ENCODE measurements at places on chromosomes 12 and 14.

DNA sequence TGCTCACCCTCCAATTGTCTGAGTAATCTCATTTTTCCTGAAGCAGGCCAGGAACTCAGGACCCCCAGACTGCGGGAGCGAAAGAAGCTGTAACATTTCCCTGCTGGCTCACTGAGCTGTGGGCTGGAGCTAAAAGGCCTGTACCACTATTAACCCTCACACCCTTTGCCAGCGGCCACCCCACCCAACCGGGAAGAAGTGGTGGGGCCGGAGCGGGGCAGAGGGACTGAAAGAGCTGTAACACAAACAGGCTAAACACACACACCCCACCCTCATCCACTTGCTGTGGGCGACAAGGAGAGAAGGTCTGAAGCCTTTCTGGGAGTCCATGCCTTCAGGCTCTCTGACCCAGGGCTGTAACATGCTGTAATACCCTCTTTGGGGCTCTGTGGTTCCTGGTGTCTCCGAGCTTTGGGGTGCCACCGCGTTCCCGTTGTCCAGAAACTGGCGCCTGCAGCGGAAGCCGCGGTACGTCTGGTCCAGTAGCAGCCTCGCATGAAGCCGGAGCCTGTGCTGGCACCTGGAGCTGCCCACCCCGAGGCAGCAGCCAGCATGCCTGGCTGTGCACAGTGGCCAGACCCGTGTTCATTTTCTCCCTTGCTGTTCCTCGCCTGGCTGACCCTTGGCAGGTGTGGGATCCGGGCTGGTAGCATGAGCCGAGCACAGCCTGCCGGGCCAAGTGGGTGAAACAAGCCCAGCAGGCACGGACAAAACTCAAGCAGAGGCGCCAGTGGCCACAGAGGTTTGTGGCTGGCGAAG is 345.5 kb upstream of the MGAT4C start:
- DNase-seq = no peak

DNA sequence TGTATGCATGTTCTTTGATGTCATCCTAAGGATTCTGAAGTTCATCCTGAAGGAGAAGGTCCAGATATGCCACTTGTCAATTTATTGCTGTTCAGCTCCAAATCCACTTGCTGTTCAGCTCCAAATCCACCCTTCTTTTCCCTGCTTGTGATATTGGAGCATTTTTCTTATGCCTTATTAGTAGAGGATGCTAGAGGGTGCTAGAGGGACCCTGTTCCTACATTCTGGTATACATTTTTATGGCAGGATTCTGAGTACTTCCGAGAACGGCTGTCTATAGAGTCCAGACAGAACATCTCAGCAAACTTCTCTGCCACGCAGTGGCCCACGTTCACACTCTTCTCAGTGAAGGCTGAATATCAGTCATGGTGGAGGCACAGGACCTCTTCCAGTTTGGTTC is 406.7 kb downstream of the NOVA1 start:
- DNase-seq = no peak

GRCh38 chr14:34330846-34331245 is 131.2 kb downstream of the SPTSSA start:
- no peak for DNase-seq

DNA sequence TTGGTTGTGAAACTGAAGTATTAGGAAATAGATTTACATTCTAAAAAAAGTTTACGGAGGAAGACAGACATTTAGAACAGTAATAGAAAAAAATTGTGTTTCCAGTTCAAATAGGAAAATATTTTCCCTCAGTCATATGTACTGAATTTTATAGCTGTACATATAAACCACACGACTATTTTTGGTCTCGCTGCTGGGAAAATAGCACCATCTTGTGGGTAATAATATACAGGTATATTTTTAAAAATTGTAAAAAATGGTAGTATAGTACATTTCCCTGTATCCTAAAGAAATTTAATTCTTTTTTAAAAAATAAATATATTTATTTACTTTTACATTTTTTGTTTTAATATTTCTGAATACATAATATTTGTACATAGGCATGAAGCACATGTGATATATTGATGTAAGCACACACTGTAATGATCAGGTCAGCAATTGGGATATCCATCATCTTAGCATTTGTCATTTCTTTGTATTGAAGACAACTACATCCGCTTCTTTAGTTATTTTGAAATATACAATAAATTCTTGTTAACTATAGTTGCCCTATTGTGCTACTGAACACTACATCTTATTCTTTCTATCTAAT is 168.6 kb downstream of the ALX1 start:
- DNase-seq = no peak

DNA sequence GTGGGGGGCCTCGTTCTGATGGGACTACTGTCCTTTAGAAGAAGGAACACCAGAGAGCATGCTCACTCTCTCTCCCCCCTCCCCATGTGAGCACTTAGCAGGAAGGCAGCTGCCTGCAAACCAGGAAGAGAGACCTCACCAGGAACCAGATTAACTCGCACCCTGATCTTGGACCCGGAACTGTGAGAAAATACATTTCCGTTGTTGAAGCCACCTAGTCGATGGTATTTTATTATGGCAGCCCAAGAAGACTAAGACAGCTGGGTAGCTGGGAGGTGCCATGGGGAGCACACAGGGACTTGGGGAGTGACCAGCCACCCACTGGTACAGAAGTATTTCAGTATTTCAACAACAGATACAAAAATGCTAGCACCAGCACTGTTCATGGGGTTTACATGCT is 59.0 kb downstream of the VCPKMT start:
- no peak for DNase-seq

DNA sequence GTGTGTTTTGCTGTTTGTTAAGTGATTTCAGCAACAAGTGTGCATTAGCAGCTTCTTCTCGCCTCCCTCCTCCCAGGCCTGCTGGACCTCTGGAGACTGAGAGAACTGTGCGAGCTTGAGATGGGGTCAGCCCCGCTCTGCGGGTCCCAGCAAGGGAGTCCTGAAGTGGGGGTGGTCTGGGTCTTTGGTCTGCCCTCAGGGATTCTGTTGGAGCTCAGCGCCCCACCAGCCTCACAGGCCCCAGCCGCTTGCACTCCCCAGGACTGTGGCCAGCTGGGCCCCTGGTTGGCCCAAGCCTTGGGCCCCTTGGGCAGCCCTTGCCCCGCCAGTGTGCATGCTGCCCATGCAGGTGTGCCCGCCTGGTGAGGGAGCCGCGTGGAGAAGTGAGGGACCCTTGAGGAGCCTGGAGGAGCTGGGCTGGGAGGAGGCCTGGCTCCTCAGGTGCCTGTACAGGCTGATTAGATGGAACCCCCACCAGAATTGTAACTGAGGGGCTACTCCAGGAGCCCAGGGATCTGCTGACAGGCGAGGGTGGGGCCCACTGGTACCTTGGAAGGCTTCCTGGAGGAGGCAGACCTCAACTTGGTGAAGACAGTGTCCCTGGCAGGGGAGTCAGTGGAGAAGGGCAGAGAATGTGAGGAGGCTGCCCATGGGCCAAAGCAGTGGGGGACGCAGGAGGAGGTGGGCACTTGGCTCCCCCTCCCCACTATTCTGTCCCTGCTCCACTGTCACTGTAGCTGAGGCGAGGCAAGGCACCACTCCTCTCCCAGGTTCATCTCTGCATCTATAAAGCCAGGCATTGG is 56.7 kb downstream of the BEGAIN start:
- peak; percentile 9 for DNase-seq

DNA sequence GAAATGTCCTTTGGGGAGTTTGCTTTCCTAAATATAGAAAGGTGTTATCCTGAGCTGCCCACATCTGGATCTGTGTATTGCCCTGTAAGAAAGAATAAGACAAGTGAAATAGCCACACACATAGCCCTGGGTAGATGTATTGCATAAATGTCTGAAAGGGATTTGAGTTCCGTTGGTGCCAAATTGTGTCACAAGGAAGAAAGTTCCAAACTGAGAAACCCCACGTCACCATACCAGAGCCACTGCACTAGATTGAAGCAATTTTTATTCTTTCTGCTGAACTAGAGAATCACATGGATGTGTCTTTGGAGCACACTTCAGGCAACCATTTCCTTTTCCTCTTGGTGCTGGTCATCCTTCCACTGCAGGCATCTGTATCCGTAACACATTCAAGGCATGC is 5.0 kb downstream of the RNASE9 start:
- DNase-seq = no peak

DNA sequence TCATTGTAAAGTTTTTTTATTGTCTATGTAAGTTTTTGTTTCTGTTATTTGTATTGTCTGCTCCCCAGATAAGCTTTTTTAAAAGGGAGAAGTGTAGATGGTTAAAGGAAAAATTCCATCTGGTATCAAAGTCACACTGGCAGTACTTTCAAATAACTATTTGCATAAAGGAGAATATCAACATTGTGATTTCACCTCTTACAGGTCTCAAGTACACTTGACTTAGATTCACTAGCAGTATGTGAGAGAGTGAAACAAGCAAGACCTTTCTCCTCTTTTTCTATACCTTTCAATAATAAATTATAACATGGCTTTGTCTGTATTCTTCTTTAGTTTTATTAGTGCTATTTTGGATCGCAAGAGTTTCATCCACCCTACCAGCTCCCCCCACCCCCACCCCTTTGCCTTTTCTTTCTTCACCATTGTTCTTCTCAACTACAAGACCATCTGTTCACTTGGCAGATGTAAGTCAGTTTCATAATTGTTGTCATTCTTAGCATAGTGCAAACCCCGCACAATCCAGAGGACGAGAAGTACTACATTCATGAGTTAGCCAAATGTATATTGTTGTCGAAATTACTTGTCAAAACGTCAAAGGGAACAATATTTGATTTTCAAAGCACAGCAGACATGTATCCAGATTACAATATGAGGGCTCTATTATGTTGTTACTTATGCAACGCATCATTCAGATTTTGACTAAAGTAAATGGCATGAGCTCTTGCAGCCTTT is 602.7 kb upstream of the FLRT2 start:
- no peak for DNase-seq

DNA sequence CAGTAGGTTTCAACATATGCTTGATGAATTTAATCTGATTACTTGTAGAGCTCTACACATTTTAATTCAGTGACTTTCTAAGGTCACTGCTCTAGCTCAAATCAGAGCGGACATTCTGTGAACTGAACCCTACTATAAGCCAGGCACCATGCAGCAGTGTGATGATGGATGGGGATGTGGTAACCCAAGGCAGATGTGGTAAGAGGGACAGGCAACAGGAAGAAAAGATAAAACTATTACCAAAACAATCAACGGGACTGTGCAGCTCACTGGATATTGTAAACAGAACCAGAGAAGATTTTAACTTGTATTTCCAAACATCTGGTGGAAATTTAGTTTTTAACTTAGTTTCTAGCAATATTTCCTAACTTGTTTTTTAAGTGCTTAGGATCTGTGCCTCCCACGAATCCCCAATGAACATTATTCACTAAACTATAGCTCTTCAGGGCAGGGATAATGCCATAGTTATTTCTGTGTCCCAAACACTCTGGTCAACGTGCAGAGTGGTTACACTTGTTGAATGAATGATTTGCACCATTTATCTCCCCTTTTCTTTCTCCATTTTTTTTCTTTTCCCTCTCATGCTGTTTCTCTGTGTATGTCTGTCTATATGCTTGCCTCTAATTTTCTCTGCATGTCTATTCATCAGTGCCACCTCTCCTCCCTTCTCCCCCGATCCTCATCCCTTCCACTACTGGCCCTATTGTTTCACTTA is 3.0 kb downstream of the ERO1A start:
- no peak for DNase-seq

DNA sequence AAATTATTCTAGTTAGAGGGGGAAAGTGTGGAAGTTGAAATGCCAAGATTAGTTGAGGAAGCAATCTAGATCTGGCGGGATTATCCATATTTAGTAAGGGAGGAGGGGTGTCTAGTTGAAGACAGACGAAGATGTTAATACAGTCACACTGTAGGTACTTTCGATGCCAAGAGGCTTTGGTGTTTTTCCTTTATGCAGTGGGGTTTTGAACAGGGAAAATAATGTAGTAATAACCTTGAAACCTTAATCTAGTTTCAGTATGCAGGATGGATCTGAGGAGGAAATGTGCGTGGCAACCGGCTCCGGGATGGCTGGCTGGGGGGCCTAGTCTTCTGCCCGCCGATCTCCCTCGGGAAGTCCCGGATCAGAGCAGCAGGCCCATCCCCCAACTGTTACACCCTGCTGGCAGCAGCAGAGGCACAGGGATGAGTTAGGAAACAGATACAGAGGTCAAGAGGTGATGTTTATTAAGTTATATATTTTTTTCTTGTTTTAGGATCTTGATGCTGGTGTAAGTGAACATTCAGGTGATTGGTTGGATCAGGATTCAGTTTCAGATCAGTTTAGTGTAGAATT is 27.4 kb downstream of the MDM2 start:
- DNase-seq = no peak

- no peak for DNase-seq
These were observed 346 bp downstream of the SLC7A8 start for GRCh38 chr14:23183158-23183470.

GRCh38 chr14:88631091-88631490 is 68.3 kb downstream of the ZC3H14 start:
- DNase-seq = no peak

GRCh38 chr14:100110816-100111215 is 45.6 kb downstream of the EVL start:
- DNase-seq = no peak

DNA sequence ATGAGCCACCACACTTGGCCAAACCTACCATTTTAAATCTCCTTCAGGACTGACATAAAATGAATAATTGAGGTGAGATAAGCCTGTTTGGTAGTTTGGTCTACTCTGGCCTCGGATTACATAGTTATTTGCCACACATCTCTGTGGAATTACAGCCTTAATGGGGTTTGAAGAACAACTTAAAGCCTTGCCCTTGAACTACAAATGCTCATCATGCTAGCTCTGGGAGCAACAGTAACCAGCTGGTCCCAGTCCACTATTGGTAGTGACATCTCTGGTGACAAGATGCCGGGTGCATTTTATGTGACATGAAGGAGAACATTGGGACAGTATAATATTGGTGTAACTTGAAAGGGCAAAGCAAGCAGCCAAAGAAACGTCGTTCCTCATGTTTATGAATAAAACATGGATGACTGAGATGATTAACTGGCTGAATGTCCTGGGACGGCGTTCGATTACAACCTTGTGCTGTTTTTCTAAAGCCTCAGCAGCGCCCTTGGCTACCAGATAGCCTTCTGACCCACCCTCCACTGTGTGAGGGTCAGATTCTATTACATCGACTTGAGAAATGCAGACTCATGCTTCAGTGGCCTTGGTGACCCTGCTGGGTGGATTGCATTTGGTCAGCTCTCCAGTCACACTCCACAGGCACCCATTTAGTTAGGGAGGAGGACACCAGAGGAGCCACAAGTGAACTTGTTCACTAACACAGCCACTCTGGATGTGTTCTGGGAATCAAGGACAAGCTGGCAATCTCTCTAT is 41.5 kb downstream of the BEST3 start:
- no peak for DNase-seq

DNA sequence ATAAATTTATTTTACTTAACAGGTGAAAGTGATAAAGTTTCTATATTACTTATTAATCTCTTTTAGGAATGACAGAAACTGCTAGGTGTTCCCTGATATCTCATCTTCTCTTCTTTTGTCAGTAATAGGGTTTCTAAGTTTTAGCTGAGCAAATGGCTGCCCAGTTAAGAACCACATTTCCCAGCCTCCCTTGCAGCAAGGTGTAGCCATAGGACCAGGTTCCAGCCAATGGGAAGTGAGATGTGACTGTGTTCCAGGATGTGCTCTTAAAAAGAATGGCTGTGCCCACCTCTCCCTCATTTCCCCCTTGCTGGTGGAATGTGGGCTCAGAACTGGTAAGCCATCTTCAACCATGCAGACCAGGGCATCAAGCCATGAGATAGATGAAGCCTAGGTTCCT is 165.6 kb downstream of the HELB start:
- no peak for DNase-seq

- no peak for DNase-seq
These were observed 52.6 kb downstream of the GALNT16 start for GRCh38 chr14:69312608-69313007.

- DNase-seq = no peak
These were observed 186.8 kb upstream of the RBM19 start for GRCh38 chr12:114152890-114153289.
